Pulmonary artery endothelial cell (primary cell): ENCODE measurements at places on chromosomes 3 and 15. TPM values are rescaled to one million over a fixed set of nuclear protein-coding genes. Genes with fewer than 3 reads are reported as not detected.

The WDR93 gene
- under 0.01 and 0.07 TPM in 2 replicates for total RNA-seq

The RTP3 gene
- 0.07 TPM in 1 of 2 replicates, not detected in the other for total RNA-seq

The CHDH gene
- total RNA-seq: 0.07 and 0.25 TPM in 2 replicates

The PFN2 gene
- total RNA-seq: 158 and 176 TPM in 2 replicates
